CD8-positive, alpha-beta memory T cell (primary cell): ENCODE measurements at places on chromosomes 5 and 9. TPM values are rescaled to one million over a fixed set of nuclear protein-coding genes. Genes with fewer than 3 reads are reported as not detected.

DNA sequence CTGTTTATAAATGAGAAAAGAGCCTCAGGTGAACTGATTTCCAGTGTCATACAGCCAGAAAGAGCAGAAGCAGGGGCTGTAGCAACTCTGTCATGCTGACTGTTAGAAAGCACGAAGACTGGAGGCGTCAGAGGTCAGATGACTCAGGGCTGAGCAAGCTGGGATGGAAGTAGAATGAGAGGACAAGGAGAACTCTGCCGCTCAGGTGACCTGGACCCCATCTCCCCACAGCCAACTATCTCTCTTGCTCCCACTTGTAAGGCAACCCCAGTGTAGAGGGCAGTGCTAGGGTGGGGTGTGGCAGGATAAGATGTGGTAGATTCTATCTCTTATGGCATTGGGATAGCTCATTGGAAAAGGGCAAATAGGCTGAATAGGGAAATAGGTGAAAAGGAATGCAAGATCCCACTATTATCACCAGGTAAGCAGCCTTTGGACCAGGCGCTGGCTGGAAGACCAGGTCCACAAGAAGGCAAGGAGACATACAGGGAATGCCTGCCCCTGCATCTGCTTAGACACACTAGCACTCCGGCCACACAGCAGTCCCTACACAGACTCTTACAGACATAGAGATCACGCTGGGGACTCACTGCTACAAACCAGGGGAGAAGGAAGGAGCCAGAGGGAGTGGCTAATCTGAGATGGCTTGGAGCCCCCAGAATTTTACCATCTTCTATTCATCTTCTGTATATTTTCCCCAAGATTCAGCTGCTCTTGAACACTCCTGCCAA, 21.2 kb upstream of the LOX start:
- no peak for DNase-seq
- no peak overlapping the region for H3K27ac ChIP-seq
- no peak overlapping the region for H3K4me3 ChIP-seq

- no peak for DNase-seq
- H3K27ac ChIP-seq: no peak overlapping the region
- H3K4me3 ChIP-seq: no peak overlapping the region
- no peaks in the 10 kb centered on the region for H3K27me3 ChIP-seq
- no peaks in the 10 kb centered on the region for H3K4me1 ChIP-seq
- no peaks in the 10 kb centered on the region for H3K36me3 ChIP-seq
Observed at GRCh38 chr9:72958485-72959281, 5.8 kb upstream of the ALDH1A1 start.

Gene BNC2
- total RNA-seq: not detected

Gene ITGA2
- total RNA-seq: 2.7 TPM

DNA sequence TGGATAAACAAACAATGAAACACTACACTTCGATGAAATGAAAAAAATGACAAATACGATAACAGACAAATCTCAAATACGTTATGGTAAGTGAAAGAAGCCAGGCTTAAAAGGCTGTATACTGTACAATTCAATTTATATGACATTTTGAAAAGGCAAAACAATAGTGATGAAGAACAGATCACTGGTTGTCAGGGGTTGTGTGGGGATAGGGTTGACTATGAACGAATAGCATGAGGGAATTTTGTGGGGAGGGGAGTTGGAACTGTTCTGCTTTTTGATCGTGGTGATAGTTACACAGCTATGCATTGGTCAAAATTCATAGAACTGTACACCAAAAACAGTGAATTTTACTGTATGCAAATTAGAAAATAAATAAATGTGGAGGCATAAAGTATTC, 7.8 kb upstream of the FER start:
- H3K4me1 ChIP-seq: no peaks in the 10 kb centered on the region
- H3K27me3 ChIP-seq: no peaks in the 10 kb centered on the region
- H3K27ac ChIP-seq: no peak overlapping the region
- no peak for DNase-seq

DNA sequence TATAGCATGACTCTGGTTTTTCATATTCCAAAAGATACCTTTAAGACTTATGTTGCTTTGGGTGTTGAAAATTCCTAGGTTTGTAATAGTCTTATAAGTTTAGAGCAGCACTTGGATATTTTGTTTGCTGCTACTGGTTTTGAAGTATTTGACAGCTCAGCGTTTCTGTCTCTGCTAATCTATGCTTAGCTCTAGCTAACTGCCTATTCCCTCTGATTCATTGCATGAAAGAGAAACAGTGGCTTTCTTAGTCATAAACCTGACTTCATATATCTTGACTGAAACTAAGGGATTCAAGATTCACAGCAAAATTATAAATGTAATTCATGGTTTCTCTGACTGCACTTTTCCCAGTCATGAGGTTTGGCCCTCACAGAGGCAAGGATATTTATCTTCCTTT, 35.6 kb upstream of the ANXA1 start:
- H3K4me1 ChIP-seq: peaks cover 29% of the 10 kb centered on the region
- no peaks in the 10 kb centered on the region for H3K36me3 ChIP-seq
- no peak for DNase-seq
- H3K27me3 ChIP-seq: no peaks in the 10 kb centered on the region

DNA sequence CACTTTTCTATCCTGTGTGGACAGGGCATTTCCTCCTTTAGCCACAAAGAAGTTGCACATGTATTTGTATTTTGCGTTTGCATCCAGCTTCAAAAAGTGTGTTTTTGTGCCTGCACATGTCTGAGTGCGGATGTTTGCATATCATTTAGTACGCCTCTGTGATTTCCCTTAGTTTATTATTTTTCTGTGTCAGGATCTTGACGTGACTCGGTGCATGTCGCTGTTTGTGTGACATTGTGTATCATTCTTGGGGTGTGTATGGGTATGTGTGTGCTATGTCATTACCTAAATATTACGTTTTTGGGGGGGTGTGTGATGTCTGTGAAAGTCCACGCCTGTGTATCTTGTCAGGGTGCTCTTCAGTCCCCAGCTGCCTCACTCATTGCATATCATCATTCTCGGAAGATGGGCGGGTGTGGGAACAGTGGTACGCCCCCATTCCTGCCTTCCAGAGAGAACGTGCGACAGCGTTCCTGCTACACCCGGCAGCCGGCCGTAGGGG, 416 bp upstream of the PAIP2 start:
- H3K27ac ChIP-seq: peak overlapping the region; percentile 99
- no peaks in the 10 kb centered on the region for H3K27me3 ChIP-seq
- peaks cover 5% of the 10 kb centered on the region for H3K36me3 ChIP-seq
- DNase-seq: no peak
